ENCODE measurements at places on chromosomes 13 and 19.
A peak's percentile ranks its signal among the peaks of the same experiment; 100 is the strongest.

GRCh38 chr13:44011036-44011435 is 131.3 kb downstream of the LACC1 start:
- DNase-seq, result no peak

GRCh38 chr13:71754407-71754974 is 112.5 kb downstream of the DACH1 start:
- no peak for DNase-seq

GRCh38 chr19:54208784-54209057 is 8.1 kb downstream of the RPS9 start:
- DNase-seq, result peak; percentile 76

DNA sequence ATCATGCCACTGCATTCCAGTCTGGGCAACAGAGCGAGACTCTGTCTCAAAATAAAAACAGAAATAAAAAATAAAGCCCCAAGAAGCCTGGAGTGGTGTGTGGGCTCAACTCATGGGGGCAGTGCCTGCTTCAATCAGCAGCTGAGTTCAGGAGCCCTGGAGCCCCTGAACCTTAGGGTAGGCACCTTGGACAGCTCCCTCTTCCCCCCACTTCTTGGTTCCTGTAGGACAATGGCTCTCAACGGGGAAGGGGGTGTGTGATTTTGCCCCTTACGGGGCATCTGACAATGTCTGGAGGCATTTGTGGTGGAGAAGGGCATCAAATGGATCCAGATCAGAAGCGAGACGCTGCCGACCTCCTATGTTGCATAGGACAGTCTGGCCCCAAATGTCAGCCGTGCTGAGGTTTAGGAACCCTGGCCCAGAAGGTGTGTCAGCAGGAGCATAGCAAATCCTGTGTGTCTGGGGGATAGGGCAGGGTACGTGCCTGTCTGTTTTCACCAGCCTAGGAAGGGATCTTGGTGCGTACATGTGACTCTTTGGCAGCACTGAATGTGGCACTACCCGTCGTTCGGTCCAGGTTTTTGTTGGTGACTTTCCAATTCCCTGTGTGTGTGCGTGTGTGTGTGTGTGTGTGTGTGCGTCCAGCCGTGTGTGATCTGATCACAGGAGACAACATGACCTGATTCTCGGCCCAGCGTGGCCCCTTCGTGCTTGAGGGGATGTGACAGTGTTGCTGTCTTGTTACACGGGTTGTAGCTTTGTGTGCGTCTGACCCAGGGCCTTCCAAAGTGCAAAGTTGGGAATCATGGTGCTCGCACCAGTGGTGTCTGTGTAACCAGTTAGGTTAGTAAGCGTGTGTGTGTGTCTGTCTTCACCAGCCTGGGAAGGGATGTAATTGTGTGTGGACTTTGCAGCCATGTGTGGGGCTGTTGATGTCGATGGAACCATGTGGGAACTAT is 7.5 kb downstream of the IGLON5 start:
- no peak for DNase-seq

DNA sequence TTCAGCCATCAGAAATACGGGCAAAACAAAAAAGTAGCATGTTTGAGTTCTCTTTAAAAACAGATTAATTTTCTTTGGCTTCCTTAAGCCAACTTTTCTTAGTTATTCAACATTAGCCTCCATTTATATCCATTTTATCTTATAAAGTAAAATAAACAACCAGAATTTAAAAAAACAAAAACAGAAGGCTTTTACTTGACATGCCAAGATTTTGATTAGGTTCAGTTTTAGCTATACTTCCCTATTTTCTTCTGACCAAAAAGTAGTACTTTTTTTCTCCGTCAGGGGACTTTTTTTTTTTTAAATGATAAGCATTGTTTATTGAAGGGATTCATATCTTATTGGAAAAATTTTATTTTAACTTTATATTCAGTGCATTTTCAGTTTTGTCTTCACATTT is 18.1 kb downstream of the RNASEH2B start:
- no peak for DNase-seq

DNA sequence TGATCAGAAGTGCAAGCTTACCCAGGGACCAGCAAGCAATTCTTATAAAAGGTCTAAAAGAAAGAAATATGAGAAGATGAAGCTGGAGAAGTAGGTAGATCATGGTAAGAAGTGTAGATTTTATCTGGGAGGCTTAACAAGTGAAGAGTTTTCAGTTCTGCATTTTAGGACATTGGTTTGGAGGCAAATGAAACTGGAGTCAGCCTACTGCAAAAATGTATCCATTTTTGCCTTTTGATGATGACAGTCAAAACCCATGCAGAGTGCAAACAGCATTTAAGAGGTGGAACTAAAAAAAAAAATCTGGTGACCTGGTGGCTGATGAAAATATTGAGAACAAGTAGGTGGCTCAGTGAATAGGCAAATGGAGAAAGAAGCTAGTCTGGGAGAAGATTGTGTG is 216.9 kb downstream of the DNAJC15 start:
- no peak for DNase-seq

GRCh38 chr13:21075011-21075378 is 13.6 kb upstream of the LATS2 start:
- DNase-seq, result no peak

GRCh38 chr19:39207293-39207836 is 3.3 kb upstream of the SYCN start:
- DNase-seq, result no peak

GRCh38 chr13:80551650-80552497 is 210.9 kb upstream of the SPRY2 start:
- peak; percentile 21 for DNase-seq
